ENCODE measurements at places on chromosomes 1 and 21. TPM values are rescaled to one million over a fixed set of nuclear protein-coding genes. Genes with fewer than 3 reads are reported as not detected.

Gene ANGPTL1
- not detected for total RNA-seq

Gene HP1BP3
- total RNA-seq: 124 TPM

Gene AK4
- 28.2 TPM for total RNA-seq

Gene RHEX
- not detected for total RNA-seq

Gene SAMSN1
- total RNA-seq: not detected

Gene FCRL1
- total RNA-seq: not detected

Gene SPRR2E
- total RNA-seq: not detected

Gene UFC1
- total RNA-seq: 85.6 TPM

Gene CALML6
- total RNA-seq: 0.49 TPM

Gene PTGFR
- total RNA-seq: not detected

Gene HUNK
- 1.4 TPM for total RNA-seq

Gene GNG12
- total RNA-seq: 66.8 TPM

Gene GPR161
- total RNA-seq: 15.3 TPM

Gene FCAMR
- not detected for total RNA-seq

Gene DMBX1
- 0.70 TPM for total RNA-seq

Gene CLIC6
- 0.07 TPM for total RNA-seq

Gene CDC14A
- total RNA-seq: 2.6 TPM

Gene ADAMTS5
- total RNA-seq: not detected

Gene COL6A2
- total RNA-seq: 15.6 TPM

Gene PCSK9
- total RNA-seq: 3.9 TPM

Gene SPATA21
- 0.05 TPM for total RNA-seq

Gene RAB4A
- 54.8 TPM for total RNA-seq

Gene SETD4
- total RNA-seq: 9.9 TPM

Gene PPIAL4G
- total RNA-seq: not detected

Gene DNAJC16
- 4.0 TPM for total RNA-seq

Gene RNU1-3
- total RNA-seq: not detected

Gene KIAA0040
- 0.75 TPM for total RNA-seq

Gene OPTC
- not detected for total RNA-seq

Gene KCNH1
- 1.7 TPM for total RNA-seq

Gene LEPR
- total RNA-seq: 2.9 TPM

Gene CGN
- 2.6 TPM for total RNA-seq

Gene FMN2
- 3.7 TPM for total RNA-seq

Gene ZNF697
- 2.2 TPM for total RNA-seq

Gene ATP1A4
- not detected for total RNA-seq

Gene MIB2
- 17.3 TPM for total RNA-seq

Gene LORICRIN
- total RNA-seq: not detected

Gene FMO3
- not detected for total RNA-seq

Gene DNASE2B
- total RNA-seq: not detected

Gene TPTE
- not detected for total RNA-seq

Gene EXTL1
- total RNA-seq: not detected

Gene SLFNL1
- not detected for total RNA-seq
